ENCODE measurements at places on chromosomes 12 and 14.

- no peak for DNase-seq
These were observed 69.4 kb downstream of the RNFT2 start for GRCh38 chr12:116807546-116807945.

DNA sequence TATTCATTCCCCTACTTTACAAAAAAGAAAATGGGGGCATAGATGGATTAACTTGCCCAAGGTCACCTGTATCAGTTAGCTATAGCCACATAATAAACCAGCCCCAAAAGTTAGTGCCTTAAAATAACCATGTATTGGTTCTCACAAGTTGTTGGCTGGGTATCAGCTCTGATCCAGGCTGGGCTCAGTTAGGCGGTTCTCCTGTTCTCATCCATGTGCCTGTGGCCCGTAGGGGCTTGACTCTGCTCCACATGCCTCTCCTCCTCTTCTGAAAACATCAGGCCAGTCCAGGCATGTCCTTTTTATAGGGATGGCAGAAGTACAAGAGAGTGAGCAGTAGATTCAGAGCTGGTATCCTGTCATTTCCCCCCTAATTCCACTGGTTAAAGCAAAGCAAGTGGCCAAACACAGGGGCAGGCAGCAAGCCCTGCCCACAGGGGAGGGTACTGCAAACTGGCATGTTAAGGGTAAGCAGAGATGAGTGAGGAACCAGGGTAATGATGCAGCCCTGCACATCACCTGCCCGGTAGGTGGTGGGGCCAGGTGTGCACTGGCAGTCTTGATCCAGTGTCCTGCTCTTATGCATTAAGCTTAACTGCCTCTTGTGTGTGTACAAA, 47.9 kb upstream of the TUNAR start:
- no peak for DNase-seq

DNA sequence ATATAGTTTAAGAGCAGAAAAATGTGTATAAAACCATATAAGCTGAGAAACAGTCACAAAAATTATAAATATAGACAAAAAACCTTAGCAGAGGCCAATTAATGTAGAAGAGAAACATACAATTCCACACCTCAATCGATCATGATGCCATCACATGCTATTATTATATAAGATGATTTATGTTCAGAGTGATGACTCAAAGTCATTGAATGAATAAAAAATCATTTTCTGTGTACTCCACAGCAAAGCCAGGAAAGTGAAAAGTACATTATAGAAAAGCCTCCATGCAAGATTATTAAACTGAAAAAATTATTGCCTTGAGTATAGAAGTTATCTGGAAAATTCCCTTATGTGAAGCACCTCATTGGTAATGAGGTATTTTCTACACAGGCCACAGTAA, 229.2 kb upstream of the PPFIA2 start:
- no peak for DNase-seq

DNA sequence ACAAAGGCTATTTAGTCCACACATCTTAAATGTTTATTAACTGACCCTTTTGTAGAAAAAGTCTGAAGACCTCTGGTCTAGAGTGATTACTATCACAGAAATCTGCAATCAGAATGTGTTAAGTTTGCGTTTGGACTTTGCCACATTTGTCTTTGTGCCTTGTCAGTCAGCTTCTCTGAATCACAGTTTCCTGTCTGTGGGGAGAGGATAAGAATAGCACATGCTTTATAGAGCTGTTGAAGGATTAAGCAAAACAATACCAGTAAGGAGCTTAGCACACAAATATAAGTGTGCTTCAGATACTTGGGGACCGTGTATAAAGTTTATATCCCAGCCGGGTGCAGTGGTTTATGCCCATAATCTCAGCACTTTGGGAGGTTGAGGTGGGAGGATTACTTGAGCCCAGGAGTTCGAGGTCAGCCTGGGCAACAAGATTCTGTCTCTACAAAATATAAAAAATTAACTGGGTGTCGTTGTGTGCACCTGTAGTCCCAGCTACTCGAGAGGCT, 63.0 kb upstream of the BTG1 start:
- no peak for DNase-seq

DNA sequence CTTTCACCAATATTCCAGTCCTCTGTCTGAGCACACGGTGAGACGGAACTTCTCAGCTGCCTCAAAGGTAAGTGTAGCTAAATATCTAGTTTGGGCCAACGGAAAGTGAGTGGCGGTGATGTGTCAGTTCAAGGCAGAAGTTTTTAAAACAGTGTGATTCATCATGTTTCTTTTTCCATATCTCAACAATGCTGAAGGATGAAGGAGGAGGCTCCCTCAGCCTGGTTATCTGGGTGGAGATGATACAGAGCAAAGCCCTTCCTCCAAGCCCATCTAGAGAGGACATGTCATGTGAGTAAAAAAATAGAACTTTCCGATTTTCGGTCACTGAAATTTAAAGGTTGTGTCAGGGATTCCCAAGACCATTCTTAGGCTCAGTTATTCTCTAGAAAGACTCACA, 13.1 kb upstream of the ANP32D start:
- DNase-seq = no peak

GRCh38 chr12:94609917-94610443, 40.4 kb downstream of the TMCC3 start:
- no peak for DNase-seq

DNA sequence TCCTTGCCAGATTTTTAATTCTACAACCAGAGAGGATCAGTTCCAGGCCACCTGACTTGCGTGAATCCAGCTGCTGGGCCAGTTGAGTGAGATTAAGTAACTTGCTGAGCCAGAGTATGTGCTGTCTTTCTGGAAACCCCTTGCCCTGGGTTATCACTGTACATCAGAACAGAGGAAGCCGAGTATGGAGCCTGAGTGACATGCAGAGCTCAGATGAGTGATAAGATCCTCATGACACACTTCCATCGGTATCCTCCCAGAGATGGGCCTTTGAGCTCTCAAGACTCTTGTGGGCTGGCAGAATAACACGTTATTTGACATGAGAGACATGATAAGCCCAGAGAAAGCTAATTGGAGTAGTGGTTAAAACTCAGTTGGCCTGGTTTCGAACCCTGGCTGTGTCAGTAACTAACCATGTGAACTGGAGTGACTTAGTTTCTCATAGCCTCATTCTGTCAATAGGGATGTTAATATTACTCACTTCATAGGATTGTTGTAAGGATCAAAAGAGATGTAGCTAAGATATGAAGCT, 388.1 kb downstream of the ZFP36L1 start:
- DNase-seq = no peak

DNA sequence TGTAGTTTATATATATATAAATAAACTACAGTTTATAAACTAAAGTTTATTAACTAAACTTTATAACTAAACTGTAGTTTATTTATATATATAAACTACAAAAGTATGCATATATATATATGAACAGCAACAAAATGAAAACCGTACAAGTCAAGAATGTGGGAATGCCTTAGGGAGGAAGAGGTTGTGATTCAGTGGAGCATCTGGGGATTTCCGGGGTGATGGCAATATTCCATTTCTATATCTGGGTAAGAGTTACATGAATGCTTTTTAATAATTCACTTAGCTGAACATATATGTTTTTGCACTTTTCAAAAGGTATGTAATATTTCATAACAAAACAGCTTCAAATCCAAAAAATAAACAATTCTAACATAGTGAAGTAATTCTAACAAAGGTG, 30.1 kb upstream of the CAND1 start:
- DNase-seq = no peak

DNA sequence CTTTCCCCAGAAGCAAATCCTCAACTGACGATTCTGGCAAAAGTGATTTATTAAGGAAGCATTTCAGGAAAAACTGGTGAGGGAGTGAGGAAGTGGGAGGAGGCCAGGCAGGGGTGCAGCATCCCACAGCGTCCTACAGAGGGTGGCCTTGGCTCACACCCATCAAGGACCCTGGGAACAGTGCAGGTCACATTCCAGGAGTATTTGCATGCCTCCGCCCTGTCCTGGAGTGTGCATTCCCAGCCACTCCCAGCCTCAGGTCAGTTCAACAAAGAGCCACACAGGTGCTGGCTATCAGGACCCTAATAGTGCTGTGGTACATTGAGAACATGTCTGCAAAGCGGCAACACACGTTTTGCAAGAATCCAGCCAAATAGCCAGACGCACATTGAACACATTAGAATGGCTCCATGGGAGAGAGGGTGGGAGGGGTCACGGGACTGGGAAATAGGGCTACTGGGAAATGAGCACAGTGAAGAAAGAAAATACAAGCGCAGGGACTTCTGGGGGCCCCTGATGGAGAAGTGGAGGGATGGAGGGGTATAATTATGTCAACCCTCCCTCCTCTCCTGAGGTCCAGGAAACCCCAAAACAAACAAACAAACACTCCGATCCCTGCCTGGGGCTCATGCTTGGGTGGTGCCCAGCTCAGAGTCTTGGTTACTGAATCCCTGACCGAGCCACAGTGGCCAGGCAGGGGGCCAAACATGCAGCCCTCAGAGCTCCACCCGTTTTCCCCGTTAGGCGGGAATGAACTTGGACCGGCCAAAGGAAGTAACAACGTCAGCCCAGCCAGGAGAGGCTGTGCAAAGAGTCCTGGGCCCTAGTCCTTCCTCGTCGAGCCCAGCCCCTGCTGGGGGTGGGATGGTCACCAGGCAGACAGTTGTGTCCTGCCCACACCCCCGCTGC, 36.5 kb downstream of the CMKLR1 start:
- no peak for DNase-seq

GRCh38 chr12:118981285-118982211, at the start of gene SRRM4:
Gene SRRM4 (plus strand): TSS chr12:118981541. CDS start chr12:118981883, 342 bp downstream.
- DNase-seq = peak; percentile 83

DNA sequence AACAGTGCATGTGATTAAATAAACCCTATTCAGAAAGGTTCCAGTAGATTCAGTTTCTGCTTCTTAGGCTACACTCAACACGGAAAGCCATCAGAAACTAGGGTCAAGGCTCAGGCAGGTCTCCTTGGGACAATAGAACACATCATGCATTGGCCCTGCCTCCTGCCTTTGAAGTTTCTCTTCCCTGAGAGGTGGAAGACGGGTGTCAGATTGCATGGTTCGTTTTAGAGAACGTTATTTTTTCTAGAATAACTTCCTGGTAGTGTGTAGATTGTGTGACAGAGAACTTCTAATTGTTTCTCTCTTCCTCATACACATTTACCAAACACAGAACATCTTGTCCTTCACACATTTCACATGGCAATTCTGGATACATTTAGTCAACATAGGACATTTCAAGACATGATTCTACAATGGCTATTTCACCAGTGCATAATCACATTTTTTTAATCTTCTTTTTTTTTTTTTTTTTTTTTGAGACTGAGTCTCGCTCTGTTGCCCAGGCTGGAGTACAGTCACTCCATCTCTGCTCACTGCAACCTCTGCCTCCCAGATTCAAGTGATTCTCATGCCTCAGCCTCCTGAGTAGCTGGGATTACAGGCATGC, 106.6 kb upstream of the AMN1 start:
- DNase-seq = no peak

DNA sequence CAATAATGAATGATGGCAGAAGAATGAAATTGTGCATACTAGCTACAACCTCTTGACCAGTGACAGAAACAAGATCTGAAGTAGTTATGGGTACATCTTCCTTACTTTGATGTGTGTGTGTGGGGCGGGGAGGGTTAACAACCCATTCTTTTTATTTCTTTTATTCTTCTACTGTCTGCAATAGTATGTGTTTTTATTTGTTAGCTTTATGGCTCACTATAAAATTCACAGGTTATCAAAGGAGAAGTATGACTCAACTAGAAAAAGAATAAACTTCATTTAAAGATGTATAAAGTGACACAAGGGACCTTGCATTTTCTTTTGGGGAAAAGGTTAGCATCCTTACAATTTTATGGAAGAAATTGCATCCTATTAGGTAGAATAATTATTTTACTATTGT, 430.5 kb downstream of the DAD1 start:
- no peak for DNase-seq

DNA sequence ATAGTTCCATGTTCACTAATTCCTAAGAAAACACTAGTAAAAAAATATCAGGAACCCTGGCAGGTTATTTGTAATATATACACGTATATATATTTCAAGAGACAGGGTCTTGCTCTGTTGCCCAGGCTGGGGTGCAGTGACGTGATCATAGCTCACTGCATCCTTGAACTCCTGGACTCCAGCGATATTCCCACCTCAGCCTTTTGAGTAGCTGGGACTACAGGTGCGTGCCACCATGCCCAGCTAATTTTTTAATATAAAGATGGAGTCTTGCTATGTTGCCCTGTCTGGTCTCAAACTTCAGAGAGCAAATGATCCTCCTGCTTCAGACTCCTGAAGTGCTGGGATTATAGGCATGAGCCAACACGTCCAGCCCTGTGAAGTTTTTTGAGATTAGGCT, 16.2 kb downstream of the GPRC5A start:
- no peak for DNase-seq

DNA sequence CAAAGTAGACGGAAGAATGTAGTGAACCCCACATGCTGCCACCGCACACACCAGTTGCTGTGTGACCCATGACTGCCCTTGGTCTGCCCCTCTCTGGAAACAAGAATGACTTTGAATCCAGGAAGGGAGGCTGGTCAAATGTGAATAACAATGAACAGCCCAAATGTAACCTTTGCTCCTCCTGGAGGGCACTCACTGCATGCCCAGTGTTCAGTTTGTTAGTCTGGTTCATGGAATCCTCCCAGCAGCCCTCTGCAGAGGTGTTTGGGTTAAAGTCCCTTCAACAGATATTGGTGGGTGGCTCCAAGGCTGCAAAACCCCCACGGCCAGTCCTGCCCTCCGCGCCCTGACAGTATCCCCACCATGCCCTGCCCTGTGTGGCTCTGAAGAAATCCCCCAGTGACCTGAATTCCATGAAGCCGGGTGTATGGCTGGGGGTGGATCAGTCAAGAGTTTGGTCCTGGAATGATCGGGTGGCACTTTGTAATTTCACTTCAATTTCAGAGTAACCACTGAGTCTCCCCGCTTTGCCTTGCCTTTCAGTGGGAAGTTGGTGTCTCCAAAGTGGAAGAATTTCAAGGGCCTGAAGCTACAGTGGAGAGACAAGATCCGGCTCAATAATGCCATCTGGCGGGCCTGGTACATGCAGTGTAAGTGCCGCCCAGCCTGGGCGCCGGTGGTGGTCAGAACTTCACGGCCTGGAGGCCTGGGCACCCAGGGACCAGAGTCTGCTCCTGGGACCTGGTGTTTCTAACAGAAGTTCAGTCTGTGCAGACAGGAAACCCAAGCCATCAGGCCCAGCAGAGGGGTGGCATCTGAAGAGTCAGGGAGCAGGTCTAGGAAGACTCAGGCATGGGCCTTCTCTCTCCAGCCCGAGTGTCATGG, 47.1 kb downstream of the IL31 start:
- DNase-seq = peak; percentile 53

DNA sequence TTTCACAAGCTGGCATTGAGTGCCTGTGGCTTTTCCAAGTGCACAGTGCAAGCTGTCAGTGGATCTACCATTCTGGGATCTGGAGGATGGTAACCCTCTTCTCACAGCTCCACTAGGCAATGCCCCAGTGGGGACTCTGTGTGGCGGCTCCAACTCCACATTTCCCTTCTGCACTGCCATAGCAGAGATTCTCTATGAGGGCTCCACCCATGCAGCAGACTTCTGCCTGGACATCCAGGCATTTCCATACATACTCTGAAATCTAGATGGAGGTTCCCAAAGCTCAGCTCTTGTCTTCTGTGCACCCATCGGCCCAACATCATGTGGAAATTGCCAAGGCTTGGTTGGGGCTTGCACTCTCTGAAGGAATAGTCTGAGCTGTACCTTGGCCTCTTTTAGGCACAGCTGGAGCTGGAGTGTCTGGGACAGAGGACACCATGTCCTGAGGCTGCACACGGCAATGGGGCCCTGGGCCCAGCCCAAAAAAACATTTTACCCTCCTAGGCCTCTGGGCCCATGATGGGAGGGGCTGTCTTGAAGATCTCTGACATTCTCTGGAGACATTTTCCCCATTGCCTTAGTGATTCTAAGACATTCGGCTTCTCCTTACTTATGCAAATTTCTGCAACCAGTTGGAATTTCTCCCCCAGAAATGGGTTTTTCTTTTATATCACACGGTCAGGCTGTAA, 313.3 kb upstream of the SFSWAP start:
- DNase-seq = no peak

Data from posterior cingulate gyrus (tissue), 11 donors.